ENCODE measurements at places on chromosomes 2 and 18.

- DNase-seq, result no peak
Measured at GRCh38 chr18:61832858-61833257, 59.9 kb downstream of the RNF152 start.

GRCh38 chr18:79472946-79473345, 77.2 kb downstream of the NFATC1 start:
- no peak for DNase-seq

GRCh38 chr18:68299906-68300305, 415.0 kb downstream of the TMX3 start:
- no peak for DNase-seq

GRCh38 chr2:150474326-150475074, 13.0 kb downstream of the RND3 start:
- DNase-seq, result no peak

DNA sequence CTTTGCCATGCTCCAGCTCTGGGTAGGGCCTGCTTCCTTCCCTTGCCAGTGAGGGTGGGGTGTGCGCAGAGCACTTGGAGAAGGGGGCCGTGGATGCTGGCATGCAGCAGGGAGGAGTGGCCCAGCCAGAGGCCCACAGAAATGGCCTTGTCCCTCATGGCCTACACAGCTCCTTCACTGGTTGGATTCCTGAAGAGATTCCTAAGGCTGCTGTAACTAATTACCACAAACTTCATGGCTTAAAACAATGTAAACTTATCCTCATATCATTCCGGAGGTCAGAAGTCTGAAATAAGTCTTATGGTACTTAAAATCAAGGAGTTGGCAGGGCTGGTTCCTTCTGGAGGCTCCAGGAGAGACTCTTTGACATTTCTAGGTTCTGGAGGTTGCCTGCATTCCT, 195.2 kb downstream of the GLI2 start:
- no peak for DNase-seq

DNA sequence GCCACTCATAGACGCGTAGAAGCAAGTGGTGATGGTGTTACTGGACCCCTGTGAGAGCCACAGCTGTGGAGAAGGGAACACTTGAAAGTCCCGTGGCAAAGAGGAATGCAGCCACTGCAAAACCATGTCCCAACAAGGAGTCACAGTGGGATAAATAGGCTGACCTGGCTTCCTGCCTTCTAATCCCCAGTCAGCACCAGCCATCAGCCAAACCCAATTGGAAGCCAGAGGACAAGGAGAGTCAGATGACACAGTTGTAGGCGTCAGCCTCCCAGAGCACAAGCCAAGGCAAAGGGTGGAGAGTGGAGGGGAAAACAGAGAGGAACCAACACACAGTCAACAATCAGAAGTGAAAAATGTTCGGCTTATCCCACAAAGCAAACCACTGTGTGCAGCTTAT, 5.5 kb upstream of the CYBRD1 start:
- no peak for DNase-seq

DNA sequence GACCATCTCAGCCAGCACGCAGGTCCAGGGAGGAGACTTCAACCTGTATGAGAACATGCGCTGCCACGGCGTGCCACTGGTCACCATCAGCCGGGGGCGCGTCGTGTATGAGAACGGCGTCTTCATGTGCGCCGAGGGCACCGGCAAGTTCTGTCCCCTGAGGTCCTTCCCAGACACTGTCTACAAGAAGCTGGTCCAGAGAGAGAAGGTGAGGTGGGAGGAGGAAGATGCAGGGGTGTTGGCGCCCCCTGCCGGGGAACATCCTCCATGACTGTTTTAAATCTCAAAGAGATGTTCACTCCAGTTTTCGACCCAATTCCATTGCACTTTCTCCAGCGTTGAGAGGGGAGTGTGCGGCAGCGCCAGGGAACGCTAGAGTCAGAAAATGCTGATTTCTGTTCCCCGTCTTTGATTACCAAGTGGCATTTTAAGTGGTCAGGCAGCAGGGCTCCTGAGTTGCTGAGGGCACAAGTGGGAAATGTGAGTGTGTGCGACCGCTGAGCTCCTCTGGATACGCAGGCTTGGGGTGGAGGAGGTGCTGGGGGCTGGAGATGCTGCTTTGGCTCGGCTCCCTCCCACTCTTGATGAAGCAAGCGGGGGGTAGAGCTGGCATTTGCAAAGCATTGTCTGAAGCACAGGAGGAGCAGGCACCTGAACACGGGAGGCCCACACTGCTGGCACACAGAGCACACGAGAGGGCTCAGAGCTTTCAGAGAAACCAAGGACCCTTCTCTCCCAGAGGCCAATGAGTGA, 27.7 kb upstream of the MAPRE3 start:
- peak; percentile 41 for DNase-seq

GRCh38 chr18:37889963-37890362, 324.4 kb upstream of the CELF4 start:
- DNase-seq, result no peak
